ENCODE measurements at places on chromosomes 2 and 18.

DNA sequence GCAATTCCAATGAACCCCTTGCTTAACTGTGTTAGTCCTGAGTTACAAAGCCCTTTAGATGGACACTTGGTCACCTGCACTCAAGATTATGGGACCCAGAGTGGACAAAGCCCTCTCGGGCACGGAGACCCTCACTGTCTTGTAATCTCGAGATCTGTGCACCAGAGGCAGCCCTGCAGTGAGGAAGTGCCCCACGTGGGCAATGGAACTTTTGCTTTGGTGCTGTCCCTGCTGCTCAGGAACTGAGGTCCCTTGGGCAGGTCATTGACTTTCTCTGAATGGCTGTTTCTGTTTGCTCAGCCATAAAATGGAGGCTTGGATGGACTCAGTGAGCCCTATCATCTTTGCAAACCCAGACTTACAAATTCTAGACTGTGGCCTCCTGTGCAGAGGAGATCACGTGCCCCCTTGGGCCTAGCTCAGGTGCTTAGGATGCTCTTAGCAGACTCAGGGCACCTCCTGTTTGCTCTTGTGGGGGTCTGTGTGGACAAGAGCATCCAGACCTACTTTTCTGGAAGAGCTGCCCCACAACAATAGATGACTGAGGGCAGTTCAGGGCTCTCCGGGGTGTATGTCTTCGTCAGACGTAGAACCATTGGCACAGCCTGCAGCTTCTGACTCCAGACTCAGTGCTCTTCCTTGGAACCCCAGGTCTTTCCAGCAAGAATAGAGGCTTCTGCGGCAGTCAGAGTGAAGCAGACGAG is 94.5 kb upstream of the HS6ST1 start:
- no peak for DNase-seq

GRCh38 chr2:156399224-156399949 is 36.8 kb upstream of the GPD2 start:
- no peak for DNase-seq

DNA sequence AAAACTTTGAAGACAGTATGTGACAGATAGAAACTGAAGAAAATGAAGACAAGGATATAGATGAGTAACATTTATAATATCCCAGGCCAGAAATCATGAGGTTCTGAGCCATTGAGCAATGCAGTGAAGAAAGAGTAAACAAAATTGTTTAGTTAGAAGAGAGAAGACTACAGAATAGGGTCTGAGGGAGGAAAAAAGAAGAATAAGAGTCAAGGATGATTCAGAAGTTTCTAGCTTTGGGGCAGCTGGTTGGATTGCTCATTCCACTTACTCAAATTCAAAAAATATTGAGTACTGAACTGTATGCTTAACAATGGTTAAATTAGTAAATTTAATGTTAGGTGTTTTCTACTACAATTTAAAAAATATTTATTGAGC is 155.0 kb upstream of the OTX1 start:
- DNase-seq, result no peak

DNA sequence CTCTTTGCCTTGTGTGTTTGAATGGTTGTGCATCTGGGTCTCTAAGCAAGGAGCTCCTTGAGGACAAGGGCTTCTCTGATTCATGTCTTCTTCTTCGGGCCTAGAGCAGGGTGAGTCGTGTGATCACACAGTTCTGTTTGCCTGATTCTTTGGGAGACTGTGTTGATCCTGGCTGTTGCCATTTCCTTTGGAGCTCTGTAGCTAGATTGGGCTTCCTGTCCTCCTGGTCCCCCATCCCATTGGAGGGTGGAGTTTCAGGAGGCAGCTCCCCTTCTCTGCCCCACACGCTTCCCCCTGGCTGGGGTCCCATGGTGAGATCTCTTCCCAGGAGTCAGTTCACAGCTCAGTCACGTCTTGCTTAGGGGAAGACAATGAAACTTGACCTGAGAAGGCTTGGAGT is 92.8 kb downstream of the TRIB2 start:
- DNase-seq, result no peak

DNA sequence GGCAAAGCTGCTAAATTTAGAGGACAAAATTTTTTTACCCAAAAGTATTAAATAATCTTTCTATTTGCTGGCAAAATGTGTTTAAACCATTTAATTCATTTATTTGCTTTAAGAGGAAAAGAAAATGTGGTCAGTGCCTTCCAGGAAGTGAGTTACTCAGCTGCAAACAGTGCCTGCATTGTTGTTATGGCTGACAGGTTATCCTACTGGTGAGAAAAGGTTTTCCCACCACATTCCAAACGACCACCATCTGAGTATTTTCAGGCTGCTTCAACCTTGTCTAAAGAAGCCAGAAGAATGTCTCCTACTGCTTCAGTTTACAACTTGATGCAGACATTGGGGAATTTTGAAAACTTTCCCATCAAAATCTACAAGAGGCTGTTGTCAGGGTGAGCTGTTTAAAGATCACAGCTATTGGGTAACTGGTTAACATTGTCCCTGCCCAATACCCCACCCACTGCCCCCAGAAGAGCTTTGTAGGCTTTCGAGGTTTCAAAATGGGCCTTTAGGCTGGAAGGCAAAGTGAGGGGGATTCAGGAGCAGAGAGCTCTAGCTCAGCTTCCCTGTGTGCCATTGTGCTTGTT is 461.3 kb upstream of the FANCL start:
- no peak for DNase-seq

- no peak for DNase-seq
These were observed 117.7 kb downstream of the CRIM1 start for GRCh38 chr2:36473230-36473629.

DNA sequence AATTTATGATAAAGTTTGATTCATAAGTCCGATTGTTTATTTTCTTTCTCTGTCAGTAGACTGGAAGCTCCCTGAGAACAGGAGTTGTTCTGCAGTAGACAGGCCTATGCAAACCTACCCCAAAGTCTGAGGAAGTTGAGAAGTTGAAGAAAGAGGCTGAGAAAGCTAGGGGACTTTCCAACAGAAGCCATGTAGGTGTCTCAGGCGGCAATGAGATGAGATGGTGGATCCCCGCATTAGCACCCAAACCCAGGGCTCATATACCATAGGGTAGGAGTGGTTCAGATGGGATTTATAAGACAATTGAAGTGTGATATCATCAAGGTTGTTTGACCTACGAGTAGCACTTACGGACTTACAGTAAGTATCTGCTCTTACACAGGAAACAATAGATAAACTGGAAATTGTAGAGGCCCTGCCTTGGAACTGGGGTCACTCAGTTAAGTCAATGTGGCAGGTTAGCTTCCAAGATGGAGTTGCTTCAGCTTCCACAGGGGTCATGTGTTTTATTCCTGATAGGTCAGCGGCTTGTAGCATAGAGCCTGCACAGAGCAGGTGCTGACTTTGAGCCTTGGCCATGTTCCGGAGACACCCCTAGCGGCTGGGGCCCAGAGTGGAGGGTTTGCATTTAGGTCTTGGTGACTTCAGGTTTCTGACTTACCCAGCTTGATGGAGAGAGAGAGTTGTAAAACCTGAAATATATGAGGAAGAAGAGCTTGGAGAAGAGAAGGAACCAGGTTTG is 2.3 kb upstream of the PSD4 start:
- DNase-seq, result no peak
